ENCODE measurements at places on chromosomes 4 and X.

- DNase-seq = no peak
These were observed 54.5 kb upstream of the ATXN3L start for GRCh38 chrX:13374364-13374763.

DNA sequence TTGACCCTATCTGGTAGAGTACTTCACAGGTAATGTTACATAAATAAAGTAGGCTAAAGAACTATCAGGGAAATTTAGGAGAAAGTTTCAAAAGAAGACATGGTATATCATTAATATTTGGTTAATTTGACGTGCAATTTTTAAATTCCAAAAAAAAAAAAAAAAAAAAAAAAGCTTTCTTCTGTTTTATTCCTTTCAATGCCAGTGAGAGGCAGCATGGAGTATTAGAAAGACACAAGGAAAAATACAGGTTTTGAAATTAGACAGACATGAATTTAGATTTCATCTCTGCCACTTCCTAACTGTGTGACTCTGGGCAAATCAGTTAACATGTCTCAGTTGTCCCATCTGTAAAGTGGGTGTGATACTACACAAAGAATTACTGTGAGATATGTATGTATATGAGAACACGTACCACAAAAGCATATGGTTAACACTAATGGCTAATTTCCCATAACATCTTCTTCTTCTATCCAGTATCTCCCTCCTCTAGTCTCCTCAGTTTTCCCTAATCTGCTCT lies 132.5 kb downstream of the GPC3 start:
- DNase-seq = no peak

DNA sequence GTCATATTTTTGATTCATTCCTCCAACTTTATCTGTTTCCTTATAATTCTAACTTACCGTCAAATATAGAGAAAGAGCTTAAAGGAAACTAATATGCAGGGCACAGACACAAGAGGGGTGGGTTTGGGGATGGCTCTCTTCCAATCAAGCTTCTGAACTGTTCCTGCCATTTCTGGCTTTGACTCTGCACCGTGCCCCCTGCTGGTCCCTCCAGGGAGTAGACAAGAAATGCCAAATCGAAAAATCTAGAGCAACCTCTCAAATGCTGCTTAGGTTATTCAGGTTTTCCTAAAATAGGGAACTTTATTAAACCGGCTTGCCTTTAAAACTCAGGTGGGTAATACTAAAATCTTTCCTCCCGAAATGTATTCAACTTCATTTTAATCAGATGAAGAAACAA lies 39.8 kb upstream of the VCX3A start:
- no peak for DNase-seq

DNA sequence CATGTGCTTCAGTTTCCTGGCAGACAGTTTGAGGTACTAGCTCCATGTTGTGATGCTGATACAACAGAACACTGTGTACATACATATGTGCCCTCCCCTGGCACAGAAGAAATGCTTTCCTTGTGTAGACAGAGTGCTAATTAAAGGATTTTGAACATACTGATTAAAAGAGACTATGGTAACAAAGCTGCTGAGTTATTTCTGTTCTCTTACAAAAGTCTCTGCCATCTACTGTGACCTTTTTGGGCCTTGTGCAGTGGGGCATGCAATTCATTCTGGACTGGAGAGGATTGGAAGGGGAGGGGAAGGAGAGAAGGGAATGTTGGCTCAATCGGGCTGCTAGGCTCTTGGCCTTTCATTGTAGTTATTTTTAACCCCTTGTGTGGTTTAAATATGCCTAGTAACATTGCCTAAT lies 6.0 kb downstream of the PDLIM5 start:
- peak; percentile 53 for DNase-seq

GRCh38 chrX:132843363-132843762 lies 115.1 kb downstream of the HS6ST2 start:
- DNase-seq = no peak

GRCh38 chr4:180640193-180640592 lies 1603.0 kb upstream of the TENM3 start:
- DNase-seq = no peak
